SK-N-SH (cell line): ENCODE measurements at places on chromosomes 4 and X. TPM values are rescaled to one million over a fixed set of nuclear protein-coding genes. Genes with fewer than 3 reads are reported as not detected.
A peak's percentile ranks its signal among the peaks of the same experiment; 100 is the strongest.

DNA sequence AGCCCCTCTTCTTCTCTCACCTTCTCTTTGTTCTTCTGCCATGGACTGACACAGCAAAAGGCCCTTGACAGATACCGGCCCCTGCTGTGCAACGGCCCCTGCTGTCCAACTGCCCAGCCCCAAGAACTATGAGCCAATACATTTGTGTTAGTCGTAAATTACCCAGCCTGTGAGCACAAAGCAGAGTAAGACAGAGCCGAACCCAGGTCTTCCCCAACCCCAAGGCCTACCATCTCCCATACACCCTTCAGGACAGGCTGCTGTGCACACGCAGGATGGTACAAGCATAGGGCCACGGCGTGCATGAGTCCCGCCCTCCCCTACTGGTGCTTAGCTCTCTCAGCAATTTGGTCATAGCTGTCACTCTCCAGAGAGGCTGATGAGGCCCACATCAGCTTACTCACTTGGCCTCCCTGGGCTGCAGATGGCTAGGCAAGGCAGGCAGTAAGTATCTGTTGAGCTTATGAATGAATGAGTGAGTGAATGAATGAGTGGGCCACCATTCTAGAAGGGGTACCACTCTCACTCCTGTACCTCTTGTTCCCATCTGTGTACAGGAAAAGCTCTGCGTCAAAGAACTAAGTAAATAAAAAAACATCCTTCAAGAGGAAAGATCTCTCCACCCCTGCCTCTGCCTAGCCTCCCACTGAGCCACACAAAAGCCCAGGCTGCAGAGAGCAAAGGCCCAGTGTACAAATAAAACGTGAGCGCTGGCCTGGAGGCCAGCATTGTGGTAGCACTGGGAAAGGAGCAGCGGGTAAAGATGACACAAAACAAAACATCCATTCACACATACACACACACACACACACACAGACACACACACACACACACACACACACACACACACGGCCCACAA, 13.9 kb downstream of the WDR1 start:
- DNase-seq: no peak

- peak; percentile 42 for DNase-seq
Observed at GRCh38 chr4:128574706-128575105, 234.8 kb upstream of the JADE1 start.

DNA sequence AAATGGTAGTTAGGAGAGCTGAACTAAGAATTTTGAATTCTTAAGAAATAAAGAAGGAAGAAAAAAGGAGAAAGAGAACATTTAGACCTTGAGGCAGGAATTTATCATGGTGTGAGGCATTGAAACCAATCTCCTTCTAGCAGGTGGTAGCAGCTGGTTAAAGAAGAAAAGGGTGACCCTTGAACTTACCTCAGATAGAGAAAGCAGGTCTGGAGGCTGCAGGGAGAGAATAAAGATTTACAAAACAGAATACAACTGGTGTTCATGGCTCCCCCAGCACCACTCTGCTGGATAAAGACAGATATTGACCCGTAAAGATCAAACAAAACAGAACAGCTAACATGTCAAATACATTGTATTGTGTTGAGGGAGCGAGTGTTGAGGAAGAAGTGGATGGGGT, 56.0 kb downstream of the NCAPG start:
- DNase-seq: no peak

GRCh38 chr4:36326476-36327029, 45.1 kb downstream of the DTHD1 start:
- no peak for DNase-seq

GRCh38 chr4:1418494-1419285, 12.4 kb upstream of the NKX1-1 start:
- no peak for DNase-seq

ARR3 gene
- not detected in 2 replicates for polyA plus RNA-seq

- no peak for DNase-seq
Observed at GRCh38 chr4:15336410-15337167, 91.2 kb upstream of the C1QTNF7 start.

- no peak for DNase-seq
Observed at GRCh38 chr4:21543514-21543913, 405.1 kb downstream of the KCNIP4 start.

DNA sequence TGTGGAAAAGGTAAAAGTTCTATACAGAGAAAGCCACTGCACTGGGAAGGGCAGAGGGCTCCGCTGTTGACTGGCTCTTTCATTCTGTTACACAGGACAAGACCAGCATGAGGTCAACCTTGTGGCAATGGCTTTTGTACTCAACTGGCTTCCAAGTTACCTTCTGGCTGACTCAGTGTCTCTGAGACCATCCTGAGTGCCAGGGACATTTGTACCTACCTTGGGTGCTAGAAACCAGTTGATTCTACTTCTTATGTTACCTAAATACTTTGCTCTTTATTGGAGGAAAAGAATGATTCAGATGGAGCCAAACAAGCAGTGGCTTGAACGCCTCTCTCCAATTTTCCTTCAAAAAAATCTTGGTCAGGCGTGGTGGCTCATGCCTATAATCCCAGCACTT, 123.2 kb downstream of the RBM47 start:
- no peak for DNase-seq
